Stimulated activated CD8-positive, alpha-beta memory T cell treated with anti-CD3 and anti-CD28 coated beads, Interleukin-2, amount 100 ng/mL, for 1 hour (primary cell): ENCODE measurements at places on chromosomes 3 and 15.

- no peak for DNase-seq
Observed at GRCh38 chr3:108378153-108378951, 82.0 kb downstream of the HHLA2 start.

DNA sequence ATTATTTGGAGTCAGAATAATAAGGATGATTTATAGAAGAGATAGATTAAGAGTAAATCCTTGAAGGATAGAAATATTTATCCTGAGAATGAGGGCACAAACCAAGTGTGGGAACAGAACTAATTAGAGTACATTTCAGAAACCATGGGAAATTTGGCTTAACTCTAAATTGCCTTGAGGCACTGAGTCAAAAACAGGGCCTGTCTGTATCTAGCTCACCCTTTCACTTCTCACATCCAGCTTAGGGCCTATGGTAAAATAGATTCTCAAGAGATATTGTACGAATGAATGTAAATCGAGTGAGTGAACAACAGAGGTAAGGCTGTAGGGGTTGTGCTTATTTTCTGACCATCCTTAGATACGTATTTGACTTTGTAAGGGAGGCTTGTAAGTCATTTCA is 586.1 kb upstream of the DPPA4 start:
- DNase-seq: no peak

GRCh38 chr15:80445300-80446041 is 41.3 kb downstream of the ARNT2 start:
- no peak for DNase-seq

DNA sequence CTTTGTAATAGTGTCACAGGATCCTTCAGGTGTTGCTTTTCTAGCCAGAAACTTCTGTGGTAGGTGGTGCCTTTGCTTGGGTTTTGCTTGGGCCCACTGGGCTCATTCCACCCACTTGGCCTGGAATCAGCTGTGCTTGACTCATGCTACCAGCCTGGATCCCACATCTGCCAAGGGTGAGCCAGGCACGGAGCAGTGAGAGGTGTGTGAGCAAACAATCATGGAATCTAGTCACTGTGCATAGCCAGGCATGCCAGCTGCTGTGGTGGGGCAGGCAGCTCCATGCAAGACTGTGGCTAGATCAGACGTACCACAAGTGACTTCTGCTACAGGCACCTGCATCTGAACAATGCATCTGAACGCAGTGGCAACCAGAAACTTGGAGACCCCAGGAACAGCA is 275.9 kb downstream of the UBE2E2 start:
- no peak for DNase-seq

GRCh38 chr15:70272565-70273355 is 175.0 kb upstream of the TLE3 start:
- no peak for DNase-seq

- DNase-seq: no peak
Observed at GRCh38 chr15:20351448-20351971, 190.1 kb downstream of the GOLGA6L6 start.

- DNase-seq: no peak
Observed at GRCh38 chr3:45914362-45915058, 28.2 kb downstream of the CCR9 start.

DNA sequence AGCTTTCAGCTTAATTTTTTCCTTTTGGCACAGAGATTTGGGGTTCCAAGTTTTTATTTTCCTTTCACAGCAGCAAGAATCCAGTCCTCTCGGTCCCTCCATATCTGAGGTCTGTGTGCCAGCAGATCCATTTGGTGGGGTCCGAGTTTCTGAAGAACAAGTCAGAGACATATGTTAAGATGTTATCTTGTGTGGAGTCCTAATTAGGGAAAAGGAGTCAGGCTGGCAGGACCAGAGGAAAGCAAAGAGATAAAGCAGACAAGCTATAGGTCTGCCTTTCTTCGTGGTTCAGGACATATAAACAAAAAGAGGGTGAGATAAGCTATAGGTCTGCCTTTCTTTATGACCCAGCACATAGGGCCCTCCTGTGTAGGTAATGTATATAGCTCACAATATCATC is 54.9 kb downstream of the TMED3 start:
- DNase-seq: no peak

GRCh38 chr15:81008312-81008711 is 7.6 kb downstream of the TLNRD1 start:
- DNase-seq: no peak

GRCh38 chr3:124652009-124652408 is 78.2 kb upstream of the UMPS start:
- no peak for DNase-seq

- no peak for DNase-seq
Observed at GRCh38 chr15:64197425-64197824, 34.6 kb upstream of the PPIB start.

GRCh38 chr3:167151636-167152035 is 228.5 kb downstream of the ZBBX start:
- DNase-seq: no peak

DNA sequence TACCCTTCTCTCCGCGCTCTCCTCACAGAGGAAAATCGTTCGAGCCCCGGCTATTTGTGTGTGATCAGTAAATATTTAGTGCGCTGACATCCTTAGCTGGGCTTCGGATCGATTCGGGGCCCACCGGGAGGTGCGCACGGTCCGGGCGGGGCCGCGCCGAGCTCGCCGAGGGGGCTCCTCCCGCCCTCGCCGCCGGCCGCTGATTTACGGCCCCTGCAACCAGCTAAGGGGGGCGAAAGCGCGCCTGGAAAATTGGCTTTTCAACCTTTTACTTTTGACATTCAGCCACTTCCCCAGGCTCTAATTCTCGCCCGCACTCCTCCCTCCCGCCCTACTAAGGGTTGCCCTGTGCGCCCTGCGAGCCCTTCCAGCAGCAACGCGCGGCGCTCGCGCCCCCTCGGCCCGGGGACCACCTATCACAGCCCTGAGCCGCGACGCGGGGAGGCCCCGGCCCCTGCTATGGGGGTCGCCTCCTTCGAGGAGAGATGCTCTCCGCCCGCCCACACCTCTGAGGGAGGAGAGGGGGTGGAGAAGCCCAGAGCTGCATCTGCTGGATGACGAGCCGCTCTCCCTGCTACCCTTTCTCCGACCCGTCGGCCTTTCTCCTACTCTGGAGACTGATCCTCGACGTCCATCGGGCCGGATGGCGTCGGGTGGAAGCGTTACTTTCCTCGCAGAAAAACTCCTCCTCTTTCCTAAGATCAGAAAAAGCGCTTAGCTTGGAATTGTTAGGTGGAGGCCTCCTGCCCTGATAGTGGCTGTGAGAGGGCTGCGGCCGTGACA is 7.8 kb upstream of the NR2F2 start:
- no peak for DNase-seq

GRCh38 chr3:64209866-64210621 is 15.2 kb downstream of the PRICKLE2 start:
- DNase-seq: no peak

GRCh38 chr3:39809181-39809994 is at the start of gene MYRIP:
MYRIP (plus strand) TSS chr3:39809609; CDS start chr3:39900817, 91,208 bp downstream.
- no peak for DNase-seq

- DNase-seq: no peak
Observed at GRCh38 chr3:62046326-62046725, 327.0 kb downstream of the FEZF2 start.

GRCh38 chr15:95290176-95290974 is 1040.1 kb upstream of the NR2F2 start:
- no peak for DNase-seq

GRCh38 chr3:142628801-142629200 is 32.6 kb downstream of the PLS1 start:
- no peak for DNase-seq

GRCh38 chr15:95464509-95464908 is 866.0 kb upstream of the NR2F2 start:
- DNase-seq: no peak

- DNase-seq: no peak
Observed at GRCh38 chr3:193621127-193621526, 28.1 kb downstream of the OPA1 start.

DNA sequence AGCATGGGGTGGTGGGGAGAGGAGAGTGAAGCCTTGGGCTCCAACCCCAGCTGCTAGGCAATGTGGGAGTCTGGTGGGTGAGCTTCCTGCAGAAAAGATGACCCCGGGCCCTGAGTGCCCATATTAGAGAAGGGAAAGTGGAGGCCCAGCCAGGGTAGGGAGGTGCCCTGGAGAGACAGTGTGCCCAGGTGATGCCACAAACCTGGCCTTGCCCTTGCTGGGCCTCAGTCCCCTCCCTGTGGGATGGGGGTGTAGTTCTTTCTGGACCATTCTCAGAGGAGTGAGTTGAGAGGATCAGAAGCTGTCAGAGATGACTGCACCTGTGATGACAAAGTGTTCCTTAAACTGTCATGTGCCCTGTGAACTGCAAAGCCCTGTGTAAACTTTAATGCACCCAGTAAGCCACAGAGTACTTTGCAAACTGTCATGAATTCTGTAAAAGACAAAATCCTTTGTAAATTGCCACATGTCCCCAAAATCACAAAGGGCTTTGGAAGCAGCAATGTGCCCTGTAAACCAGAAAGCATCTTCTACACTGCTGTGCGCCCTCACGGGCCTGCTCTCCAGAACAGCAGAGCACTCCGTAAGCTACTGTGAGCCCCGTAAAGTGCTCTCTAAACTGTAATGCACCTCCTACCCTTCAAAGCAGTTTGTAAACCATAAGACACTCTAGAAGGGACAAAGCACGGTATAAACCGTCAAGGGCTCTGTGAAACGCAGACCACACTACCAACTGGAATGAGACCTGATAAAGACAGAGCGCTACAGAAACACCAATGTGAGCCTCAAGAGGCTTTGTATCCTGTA is 51.3 kb upstream of the FGD5 start:
- DNase-seq: no peak

GRCh38 chr3:191139736-191140135 is 59.3 kb upstream of the OSTN start:
- no peak for DNase-seq

GRCh38 chr3:175207361-175207760 is 348.2 kb downstream of the NAALADL2 start:
- DNase-seq: no peak

DNA sequence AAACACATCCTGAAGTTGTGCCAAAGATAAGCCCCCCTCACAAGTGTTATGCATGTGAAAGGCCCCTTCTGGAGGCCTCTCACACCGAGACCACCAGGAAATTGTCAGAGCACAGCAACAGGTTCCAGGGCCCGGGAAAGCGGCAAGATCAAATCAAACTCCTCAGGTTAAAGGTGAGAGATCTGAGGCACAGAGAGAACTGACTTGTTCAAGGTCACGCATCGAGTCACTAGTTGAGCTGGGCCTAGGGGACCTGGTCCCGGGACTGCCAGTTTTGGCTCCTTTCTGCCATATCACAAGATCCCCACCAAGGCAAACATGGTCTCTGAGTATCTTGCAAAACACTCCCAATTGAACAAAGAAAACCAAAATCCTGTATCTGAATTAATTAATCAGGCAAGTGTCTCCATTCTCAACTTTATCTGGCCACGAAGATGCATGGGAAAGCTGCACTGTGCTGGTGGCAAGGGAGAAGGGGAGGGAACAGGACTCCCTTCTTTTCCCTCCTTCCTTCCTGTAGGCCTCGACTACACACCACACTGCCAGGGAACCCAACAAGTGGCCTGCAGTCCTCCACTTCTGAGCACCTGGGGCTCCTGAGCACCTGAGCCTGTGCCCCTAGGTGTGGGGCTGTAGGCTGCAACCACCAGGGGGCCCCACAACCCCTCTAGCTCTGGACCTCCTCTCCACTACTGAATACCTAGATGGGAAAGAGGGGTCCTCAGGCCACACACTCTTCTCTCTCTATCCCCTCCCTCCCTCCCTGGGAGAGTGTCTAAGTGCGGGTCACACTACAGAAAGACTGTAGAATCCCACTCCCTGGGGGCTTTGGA is 37.3 kb downstream of the ANP32A start:
- DNase-seq: peak; percentile 20

DNA sequence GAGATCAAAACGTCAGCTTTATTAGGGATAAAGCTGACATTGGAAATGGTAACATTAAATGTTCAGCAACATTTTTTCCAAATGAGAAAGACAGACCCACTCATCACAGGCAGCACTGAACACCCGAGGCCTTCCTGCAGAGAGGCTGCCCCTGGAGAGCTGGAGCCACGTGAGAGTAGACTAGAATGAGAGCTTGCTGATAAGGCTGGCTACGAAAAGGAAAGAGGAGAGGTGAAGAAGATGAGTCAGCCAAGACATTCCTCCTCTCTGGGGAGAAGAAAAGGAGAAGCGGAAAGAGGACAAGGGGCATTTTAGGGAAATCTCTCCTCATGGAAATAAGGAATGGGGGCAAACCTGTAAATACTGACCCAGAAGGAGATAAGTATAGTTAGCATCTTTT is 7.3 kb downstream of the CYP19A1 start:
- DNase-seq: no peak

DNA sequence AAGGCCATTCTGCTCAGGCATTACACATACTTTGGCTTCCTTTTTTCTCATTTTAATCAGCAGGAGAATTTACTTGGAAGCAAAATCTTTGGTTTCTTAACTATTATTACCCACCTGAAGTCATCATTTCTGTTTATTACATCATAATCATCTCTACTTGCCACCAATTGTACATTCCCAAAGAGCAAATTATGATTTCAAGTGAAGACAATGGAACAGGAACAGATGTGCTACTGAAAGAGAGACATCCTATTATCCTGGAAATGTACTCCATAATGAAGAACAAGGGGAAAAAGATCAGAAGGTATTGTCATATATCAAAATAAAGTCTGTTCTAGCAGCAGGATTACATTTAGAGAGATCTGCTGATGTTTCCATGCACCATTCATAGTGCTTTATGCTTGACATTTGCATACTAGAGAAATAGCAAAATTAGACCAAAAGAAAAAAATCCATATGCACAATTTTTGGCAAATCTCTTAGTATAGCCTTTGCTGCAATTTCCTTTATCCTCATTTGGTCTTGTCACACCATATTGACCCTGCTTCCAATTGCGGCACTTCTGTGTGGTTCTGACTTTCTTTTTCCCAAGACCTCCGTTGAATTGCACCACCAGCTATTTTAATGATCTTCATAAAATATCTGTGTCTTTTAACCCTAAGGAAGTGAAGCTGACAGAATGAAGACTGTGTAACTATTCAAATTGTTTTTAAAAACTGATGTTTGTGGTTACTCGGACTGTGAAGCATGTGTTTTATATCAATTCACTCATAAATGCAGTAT is 683.8 kb downstream of the ZNF385D start:
- DNase-seq: no peak

GRCh38 chr3:170908235-170909116 is at the start of gene EIF5A2:
EIF5A2 (minus strand) TSS chr3:170908637; CDS start chr3:170907806, 831 bp downstream.
- peak; percentile 91 for DNase-seq

GRCh38 chr15:65071381-65071811 is 3.6 kb upstream of the RASL12 start:
- no peak for DNase-seq

- DNase-seq: no peak
Observed at GRCh38 chr3:49410846-49411534, 786 bp downstream of the RHOA start.
